ENCODE measurements at places on chromosomes 1 and 21. TPM values are rescaled to one million over a fixed set of nuclear protein-coding genes. Genes with fewer than 3 reads are reported as not detected.

The PLA2G2C gene
- not detected for total RNA-seq

DNA sequence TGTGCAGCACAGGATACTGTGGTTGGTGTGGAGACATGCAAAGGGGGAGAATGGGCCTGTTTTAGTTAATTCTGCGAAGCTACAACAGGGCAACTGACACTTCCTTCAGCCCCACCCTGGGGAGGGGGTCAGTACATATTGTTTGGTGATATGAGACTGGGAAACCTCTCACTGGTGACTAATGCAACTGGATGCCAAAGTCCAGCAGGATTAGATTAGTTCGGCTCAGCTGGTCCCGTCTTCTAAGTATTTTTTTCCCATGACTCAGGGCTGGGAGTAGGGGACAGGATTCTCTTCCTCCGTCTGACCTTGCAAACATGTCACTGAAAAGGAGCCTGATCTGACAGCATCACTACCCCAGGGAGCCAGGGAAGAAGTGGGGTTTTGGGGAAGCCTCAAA lies 43.0 kb downstream of the PLXNA2 start:
- DNase-seq, result peak; percentile 98

The KRTAP12-3 gene
- total RNA-seq, result not detected

GRCh38 chr1:171212607-171213351 lies 27.7 kb downstream of the FMO2 start:
- DNase-seq, result no peak

The MLLT11 gene
- total RNA-seq, result 8.8 TPM

The AIRE gene
- total RNA-seq, result not detected

DNA sequence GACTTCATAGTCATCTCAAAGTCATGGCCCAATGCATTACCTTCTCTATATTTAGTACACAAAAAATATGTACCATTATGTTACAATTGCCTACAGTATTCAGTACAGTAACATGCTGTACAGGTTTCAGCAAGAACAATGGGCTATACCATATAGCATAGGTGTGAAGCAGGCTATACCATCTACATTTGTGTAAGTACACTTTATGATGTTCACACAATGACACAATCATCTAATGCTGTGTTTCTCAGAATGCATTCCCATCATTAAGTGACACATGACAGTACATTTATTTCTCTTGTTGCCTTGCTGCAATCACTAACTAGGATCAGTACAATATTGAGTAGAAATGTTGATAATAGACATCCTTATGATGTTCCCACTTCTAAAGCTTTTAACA lies 46.5 kb upstream of the NFIA start:
- no peak for DNase-seq

- DNase-seq, result no peak
Observed at GRCh38 chr1:16644193-16644481, 22.6 kb downstream of the RNU1-3 start.

- no peak for DNase-seq
Observed at GRCh38 chr1:30321996-30322858, 401.2 kb downstream of the MATN1 start.

The AADACL3 gene
- total RNA-seq, result not detected

- DNase-seq, result no peak
Observed at GRCh38 chr1:18539171-18539570, 58.4 kb downstream of the KLHDC7A start.

The PAPPA2 gene
- total RNA-seq, result 3.0 TPM

The KCNA2 gene
- total RNA-seq, result not detected

DNA sequence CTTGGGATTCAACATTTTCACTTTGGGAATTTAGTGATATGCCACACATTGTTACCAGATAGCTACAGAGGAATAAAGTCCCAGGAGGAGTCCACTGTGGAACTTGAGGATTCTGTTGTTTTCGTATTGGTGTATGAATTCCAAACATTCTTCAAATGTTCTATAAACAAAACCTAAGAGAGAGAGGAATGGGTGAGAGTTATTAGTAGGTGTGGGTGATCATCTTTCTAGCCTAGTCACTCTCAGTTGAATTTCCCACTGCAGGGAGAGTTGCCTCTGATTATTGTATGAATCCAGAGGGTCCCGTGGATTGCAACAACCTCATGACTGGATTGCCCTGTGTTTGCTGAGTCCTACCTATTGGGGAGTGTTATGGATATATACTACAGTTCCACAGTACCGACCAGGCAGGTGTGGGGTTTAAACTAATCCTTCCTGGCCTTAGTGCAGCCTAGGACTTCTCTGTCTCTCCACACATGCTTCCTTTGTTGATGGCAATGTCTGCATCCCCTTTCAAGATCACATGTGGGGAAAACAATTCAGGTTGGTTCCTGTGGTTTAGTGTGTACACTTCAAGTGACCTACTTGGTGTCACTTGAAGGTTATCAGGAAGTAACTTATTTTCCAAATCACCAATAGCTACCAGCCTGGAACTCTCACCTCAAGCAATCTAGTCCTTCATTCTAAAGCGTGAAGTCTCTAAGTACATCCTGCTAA lies 91.8 kb downstream of the ADCY10 start:
- no peak for DNase-seq

DNA sequence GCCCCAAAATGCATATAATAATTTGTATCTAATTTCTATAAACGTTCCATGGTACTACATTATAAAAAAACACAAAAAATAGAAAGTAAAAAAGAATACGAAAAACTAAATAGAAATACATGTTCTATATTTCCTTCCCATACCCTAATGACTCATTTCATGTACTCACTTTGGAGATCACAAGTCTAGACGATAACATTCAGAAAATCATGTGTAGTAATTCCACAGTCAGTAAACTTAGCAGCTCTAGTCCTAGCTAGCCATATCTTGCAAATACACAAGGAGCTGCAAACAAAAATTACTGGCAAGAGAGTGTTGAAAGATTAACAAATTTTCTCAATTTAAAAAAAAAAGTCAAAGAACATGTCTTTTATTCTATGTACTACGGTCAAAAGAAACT lies 1.4 kb downstream of the GOLPH3L start:
- no peak for DNase-seq

The ADAMTS1 gene
- 0.07 TPM for total RNA-seq

The RIPK4 gene
- total RNA-seq, result 0.20 TPM

GRCh38 chr1:95122151-95122697 lies 5.1 kb downstream of the TLCD4 start:
- no peak for DNase-seq

The FAAH gene
- total RNA-seq, result 0.35 TPM

The NR1I3 gene
- total RNA-seq, result not detected

DNA sequence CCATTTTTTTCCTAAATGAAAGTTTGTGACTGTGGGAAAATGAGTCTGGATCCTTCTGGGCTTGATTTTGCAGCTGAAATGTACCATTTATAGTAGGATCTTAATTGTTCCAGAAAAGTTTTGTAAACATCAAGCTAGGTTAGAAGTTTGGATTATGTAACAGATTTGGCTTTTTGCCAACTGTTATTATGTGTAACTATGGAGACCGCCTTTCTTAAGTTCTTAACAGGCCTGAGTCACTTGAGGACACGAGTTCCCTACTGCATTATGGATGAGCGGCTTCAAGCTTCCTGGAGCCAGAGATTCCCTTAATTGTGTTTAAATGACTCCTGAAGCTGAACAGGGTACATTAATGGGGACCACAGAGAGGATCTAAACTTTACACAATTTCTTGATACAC lies 22.2 kb downstream of the SLC25A33 start:
- peak; percentile 55 for DNase-seq

DNA sequence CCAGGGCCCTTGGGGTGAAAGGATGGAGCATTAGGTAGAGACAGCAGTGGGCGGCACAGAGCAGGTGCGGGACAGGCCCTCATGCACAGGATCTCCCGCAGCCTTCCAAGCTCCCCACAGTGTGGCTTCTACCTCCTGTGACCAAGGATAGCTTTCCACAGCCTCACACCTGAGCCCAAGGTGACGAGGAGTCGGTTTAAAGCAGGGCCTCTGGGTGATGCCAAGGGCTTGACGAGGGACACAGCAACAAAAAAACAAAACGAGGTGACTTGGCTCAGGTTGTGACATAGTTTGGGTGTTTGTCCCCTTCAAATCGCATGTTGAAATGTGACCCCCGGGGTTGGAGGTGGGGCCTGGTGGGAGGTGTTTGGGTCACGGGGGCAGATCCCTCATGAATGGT lies 15.3 kb downstream of the RSPH1 start:
- no peak for DNase-seq

DNA sequence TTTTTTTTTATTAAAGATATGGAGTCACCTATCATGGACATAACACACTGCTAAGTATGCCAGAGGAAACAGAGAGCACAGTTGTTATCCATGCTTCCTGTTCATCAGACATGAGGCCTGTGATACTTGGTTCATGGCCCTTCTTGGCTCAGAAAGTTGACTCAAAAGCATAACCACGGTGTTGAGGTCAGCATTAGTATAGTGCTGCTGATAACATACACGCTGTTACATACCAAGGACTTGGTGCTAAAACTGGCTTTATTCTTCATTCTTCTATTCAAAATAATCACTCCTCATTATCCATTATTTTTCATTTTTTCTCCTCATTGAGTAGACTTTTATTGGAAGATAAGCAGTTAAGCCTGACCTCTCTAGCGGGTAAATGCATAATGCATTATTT lies 464.1 kb downstream of the ADGRL2 start:
- DNase-seq, result no peak

The SRRM1 gene
- 26.1 TPM for total RNA-seq

DNA sequence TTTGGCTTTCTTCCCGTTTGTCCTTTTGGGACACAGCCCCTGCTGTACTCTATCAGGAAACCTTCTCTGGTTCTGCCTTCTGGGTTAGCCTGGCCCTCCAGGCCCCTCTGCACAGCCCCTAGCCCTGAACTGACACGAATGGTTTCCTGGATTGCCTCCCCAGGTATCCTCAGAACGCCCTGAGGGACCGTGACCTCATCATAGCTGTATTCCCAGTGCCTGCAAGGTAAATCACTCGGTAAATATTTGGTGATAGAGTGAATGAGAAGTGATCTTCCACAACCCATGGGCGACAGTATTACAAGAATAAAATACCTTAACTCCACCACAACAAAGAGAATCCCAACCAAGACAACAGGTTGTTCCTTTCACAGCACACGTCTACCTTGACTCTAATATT lies 637.2 kb downstream of the SMYD3 start:
- no peak for DNase-seq

GRCh38 chr1:54273795-54274163 lies 73.8 kb downstream of the MRPL37 start:
- no peak for DNase-seq

GRCh38 chr1:58013237-58013636 lies 533.3 kb downstream of the OMA1 start:
- no peak for DNase-seq

DNA sequence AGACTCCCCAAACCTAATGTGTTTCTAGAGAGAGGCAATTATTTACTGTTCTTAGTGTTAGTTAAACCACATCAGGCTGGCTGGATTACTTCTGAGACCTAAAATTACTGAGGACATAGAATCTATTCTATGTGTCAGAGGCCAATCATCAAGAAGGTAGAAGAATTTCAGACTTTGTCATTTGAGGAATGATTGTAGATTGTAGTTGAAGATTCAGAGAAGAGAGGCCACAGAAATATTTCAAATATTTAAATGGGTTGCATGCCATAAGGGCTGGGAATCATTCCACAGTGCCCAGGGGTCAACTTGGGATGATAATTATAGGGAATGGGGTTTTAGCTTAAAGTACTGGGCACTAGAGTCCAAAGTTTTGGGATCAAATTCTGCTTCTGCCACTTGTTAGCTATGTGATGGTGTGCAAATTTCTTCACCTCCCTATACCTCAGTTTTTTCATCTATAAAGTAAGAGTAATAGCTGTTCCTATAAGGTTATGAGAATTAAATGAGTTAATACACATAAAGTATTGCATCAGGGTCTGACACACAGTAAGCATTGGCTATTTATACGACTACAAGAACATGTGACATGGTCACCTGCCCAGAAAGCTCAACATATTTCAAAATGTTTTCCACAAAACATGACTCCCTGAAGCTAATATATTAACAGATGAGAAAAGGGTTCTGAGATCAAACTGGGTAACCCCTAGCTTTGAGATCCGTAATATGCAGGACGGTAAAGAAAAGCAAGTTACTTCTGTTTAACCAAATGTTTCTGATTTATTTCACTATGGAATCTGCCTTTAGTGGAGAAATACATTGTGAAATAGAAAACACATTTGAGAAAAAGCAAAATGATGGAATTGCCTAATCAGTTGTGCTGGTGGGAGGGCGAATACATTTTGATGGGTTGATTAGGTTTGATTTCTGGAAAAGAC lies 69.7 kb upstream of the SPAG17 start:
- no peak for DNase-seq

- DNase-seq, result no peak
Observed at GRCh38 chr1:71753746-71754145, 528.6 kb downstream of the NEGR1 start.

The OR10J5 gene
- not detected for total RNA-seq

The OR10Z1 gene
- not detected for total RNA-seq

DNA sequence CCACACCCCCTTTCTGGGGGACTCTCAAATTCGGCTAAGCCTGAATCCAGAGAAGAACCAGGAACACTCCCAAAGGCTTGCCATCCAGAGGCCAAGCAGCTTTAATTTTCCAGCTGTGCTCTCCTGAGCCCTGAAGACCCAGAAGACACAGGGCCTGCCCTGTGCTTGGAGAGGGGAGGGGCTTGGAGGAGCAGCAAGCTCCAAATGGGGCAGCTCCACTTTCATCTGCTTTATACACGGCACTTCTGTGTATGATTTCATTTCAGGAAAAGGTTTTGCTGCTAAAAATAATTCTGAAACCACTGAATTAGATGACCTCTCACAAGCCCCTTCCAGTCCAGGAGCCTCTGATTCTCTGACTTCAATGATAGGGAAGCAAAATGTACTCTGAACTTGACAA lies 39.2 kb upstream of the CTTNBP2NL start:
- no peak for DNase-seq

- no peak for DNase-seq
Observed at GRCh38 chr1:209822706-209823105, 5.1 kb upstream of the UTP25 start.

The PAX7 gene
- total RNA-seq, result not detected

The CELA2B gene
- not detected for total RNA-seq

The NGF gene
- 0.84 TPM for total RNA-seq

The TMEM54 gene
- 47.4 TPM for total RNA-seq

- DNase-seq, result no peak
Observed at GRCh38 chr1:184156521-184157393, 105.2 kb downstream of the TSEN15 start.

DNA sequence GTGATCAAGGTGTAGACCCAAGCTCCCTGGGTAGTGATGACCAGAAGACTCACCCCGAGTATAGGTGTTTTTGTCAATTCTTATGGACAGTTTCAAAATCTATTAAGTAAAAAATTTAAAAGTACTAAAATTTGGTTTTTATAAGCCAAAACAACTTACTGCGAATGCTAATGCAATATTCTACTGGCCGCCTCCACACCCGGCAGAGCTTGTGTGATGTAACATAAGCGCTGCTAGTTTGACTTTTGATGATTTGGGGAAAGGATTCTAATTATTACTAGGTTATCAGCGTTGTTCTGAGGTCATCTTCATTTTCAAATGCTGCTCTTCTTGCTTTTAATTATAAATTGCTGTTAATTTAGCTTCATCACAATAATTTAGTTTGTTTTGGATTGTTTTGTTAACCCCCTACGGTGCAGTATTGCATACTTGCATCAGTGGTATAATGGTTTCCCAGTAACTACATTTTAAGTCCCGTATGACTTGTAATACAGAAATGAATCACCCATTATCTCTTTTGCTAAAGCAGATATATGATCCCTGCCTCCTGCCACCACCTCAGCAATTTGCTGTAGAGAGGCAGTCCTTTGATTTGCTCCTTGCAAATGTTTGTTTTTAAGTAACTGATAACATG lies 178.0 kb downstream of the SDCCAG8 start:
- DNase-seq, result no peak

The LPAR3 gene
- total RNA-seq, result 4.1 TPM

All from HT1080 (cell line).